Stimulated activated CD4-positive, alpha-beta T cell treated with anti-CD3 and anti-CD28 coated beads, TNF-alpha, amount 100 ng/mL, for 1 hour (primary cell): ENCODE measurements at places on chromosomes 2 and 18.

DNA sequence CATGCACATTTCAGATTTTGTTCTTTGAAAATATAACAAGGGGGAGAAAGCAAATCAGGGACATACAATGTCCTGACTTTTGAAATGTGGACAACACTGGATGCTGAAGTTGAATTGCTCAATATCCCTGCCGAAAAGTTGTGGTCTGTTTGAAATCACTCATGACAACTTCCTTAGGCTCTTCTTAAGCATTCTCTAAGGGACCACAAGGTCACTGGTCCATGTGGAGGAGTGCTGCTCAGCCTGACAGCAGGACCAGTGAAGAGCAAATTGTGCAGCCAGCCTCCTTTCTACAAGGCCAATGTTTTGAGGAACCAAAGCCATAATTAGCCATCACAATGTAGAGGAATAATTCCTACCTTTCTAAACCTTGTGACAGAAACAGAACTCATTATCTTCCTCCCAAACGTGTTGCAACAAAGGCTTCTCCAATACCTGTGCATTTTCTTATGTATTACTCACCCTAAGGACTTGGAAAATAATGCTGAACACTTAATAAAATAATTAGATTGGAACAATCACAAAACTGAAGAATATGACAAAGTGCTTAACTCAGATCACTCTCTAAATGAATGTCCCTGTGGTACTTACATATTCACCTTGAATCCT, 1477.6 kb upstream of the NXPH2 start:
- DNase-seq: no peak

- DNase-seq: no peak
Observed at GRCh38 chr2:154375579-154375931, 322.9 kb upstream of the KCNJ3 start.

DNA sequence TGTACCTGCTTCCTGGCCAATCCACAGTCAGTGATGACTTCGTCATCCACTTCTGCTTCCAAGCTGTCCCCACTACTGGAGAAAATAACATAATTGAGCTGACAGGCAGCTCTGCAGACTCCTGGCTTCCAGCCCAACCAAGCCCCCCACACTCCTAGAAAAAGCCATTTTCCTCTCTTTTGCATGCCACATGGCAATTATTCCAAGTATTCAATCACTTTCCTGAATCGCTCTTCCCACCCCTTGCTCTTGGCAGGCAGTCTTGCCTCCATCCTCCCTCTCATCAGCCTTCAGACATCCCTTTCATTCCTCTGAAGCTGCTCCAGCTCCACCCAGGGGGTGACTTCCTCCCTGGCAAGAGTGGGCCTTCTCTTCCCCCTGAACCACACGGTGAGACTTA, 14.3 kb upstream of the ST8SIA5 start:
- no peak for DNase-seq

GRCh38 chr2:103738108-103738507, 976.3 kb downstream of the TMEM182 start:
- DNase-seq: no peak

DNA sequence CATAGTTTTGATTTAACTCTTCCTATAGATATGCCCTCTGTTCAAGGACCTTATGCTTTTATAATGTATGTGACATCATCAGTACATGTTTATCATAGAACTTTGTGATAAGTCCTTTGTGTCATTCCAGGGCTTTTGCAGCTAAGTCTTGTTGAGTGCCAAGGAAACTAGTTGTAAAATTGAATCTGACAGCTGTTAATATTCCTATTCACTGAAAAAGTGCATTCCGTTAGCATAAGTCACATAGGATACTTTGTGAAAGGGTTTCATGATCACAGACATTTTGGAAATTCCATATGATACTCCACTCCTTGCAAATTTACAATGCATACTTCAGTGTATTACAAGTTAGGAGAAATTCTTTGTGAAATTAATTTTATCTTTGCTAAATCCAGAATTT, 503.4 kb downstream of the CCDC85A start:
- DNase-seq: no peak

DNA sequence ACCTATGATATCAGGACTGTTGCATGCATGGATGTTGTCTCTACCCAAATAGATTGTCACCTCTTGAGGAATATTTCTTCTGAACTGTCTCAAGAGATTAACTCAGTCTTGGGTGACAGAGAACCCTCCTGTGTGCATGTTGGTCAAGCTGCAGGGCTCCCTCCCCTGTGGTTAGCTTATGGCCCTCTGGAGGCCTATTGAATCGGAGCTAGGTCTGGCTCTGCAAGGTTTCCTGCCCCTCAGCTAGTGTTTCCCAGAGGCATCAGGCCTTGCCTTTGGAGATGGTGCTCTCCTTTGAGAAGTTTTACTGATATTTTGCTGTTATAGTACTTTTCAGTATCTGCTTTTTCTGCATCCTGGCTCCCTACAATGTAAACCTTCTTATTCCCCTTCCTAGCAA, 769.2 kb upstream of the FAM98A start:
- DNase-seq: no peak

- DNase-seq: no peak
Observed at GRCh38 chr2:173990245-173990644, 25.1 kb upstream of the SP3 start.

- DNase-seq: no peak
Observed at GRCh38 chr2:222105046-222105445, 193.8 kb downstream of the PAX3 start.

DNA sequence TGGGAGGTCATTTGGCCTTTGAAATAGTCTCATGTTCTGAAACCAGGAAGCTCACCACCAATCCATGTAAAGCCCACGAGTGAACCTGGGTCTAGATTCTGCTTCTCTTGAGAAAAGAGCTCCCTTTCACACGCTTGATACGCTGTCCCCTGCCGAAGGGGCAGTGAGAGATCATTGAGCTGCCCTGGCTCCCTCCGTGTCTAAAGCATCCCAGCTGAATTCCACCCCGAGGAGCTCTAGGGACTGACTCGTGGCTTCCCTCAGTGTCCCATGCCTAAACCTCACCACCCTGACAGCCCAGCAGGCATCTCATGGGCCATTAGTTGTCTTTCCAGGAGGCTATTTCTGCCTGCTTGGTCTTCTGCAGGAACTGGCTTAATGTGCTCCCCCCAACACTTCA, 68.6 kb downstream of the COL6A3 start:
- no peak for DNase-seq

DNA sequence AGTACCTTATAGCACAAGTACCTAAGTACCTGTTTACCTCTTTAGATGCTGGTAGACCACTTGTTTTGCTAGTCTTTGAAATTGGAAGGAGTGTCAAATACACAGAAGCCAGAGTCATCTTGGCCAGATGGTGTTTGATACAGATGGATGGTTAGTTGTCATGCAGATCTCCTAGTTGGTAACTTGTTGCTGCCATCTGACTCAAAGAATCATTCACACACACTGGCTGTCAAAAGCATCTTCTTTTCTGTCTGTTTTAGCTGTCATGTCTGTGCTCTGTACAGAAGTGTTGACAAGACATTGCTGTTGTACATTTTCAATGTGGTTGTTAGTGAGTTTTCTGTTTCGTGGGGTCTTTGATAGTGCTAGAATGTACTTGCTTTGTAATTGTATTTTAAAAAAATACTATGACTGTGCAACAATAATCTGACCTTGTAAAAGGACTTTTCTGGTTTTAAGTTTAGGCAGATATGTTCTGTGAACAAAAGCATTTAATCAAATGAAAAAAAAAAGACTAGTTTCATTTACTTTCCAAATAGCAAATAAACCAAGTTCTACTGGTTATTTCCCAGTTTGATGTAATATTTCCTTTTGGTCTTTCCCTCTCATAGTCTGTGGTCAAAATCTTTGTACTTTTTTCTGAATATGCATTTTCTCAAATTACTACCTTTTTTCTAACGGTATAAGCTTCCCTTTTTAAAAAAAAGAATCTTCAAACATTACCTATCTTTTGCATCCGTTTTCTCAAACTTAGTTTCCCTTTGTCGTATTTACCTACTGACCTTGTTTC, 39.9 kb downstream of the TANK start:
- DNase-seq: no peak

DNA sequence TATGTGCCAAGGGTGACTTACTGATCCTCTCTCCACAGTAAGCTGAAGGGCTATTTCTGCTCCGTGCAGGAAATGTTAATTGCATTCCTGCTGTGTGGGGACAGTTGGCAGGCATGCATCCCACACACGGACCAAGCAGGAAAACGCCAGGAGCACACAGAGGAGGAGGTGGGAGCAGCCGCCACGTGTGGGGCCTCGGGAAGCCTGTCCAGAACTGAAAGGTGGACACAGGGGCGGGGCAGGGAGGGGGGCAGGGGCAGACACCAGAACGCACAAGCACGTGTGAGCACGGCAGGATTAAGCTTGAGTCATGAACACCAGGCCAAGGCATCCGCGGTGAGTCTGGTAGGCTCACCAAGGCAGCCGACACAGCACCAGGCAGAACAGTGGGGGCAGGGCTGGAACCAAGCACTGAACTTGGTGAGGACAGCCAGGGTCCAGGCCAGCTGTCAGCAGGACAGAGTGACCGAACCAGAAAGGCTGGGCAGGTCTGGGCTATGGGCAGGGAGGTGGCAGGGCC, 177.1 kb downstream of the EIPR1 start:
- no peak for DNase-seq

GRCh38 chr2:169865492-169865891, 38.2 kb downstream of the UBR3 start:
- no peak for DNase-seq

DNA sequence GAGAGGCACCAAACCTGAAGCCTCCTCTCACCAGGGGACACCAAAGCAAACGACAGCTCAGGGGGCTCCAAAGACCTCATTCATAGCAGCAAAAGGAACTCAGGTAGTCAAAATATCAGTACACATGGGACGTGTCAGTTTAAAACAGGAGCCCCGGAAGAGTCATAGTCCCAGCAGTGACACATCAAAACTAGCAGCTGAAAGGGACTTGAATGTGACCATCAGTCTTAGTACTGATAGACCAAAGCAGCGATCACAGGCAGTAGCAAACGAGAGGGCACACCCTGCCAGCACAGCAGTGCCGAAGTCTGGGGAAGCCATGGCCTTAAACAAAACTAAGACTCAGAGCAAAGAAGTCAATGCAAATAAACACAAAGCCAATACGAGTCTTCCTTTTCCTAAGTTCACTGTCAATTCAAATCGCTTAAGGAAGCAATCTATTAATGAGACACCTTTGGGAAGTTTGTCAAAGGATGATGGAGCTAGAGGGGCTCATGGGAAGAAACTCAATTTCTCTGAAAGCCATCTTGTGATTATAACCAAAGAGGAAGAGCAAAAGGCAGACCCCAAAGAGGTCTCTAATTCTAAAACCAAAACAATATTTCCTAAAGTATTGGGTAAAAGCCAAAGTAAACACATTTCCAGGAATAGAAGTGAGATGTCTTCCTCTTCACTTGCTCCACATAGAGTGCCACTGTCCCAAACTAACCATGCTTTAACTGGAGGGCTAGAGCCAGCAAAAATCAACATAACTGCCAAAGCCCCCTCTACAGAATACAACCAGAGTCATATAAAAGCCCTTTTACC, 1.2 kb downstream of the GALNT5 start:
- no peak for DNase-seq

DNA sequence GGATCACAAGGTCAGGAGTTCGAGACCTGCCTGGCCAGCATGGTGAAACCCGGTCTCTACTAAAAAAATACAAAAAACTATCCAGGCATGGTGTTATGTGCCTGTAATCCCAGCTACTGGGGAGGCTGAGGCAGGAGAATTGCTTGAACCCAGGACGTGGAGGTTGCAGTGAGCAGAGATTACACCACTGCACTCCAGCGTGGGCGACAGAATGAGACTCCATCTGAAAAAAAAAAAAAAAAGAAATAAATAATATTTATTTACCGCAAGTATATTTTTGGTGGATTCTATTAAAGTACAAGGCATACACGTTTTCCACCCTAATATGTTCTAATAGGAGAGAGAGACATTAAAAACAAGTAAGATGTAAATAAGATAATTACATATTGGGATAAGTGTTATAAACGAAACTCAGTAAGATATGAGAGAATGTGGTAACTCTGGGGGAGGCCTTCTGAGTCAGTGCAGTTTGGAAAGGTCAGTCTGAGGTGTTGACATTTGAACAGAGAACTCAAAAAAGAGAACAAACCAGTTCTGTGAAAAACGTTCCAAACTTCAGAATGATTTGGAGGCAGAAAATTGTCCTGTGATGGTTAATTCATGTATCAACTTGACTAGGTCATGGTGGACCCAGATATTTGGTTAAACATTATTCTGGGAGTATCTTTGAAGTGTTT, 8.8 kb upstream of the POLI start:
- no peak for DNase-seq

- no peak for DNase-seq
Observed at GRCh38 chr2:174442546-174443510, 44.0 kb downstream of the GPR155 start.

- no peak for DNase-seq
Observed at GRCh38 chr2:235721625-235722024, 227.8 kb downstream of the AGAP1 start.

GRCh38 chr2:150847578-150847977, 360.1 kb upstream of the RND3 start:
- no peak for DNase-seq

GRCh38 chr2:27754831-27755230, 16.7 kb upstream of the MRPL33 start:
- no peak for DNase-seq

GRCh38 chr2:74179063-74179865, 585 bp upstream of the MOB1A start:
- DNase-seq: no peak

DNA sequence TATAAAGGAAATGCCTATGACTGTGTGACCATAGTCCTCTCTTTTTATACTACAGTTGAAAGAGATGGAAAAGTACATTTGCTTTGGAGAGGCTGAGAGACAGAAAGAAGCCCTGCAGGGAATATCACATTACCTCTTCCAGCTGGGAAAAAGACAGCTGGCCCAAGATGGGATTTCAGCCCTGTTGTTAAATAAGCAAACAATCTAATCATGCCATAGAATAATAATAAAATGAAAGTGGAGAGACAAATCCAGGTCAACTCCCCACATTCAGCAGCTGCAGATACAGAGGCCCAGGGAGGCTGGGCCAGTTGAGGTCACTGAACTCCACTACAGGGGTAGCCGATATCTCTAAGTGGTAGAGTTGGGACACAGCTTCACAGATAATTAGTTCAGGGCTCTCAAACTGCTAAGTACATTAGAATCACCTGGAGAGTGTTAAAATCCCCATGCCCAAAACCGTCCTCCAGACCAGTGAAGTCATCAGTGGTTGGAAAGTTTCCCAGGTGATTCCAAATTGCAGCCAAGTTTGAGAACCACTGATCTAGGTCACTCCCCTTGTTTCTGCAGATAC, 81.9 kb downstream of the MOGAT1 start:
- DNase-seq: no peak
